ENCODE measurements at places on chromosomes 3 and 15.

GRCh38 chr15:64324165-64324877 is 31.7 kb downstream of the CSNK1G1 start:
- peak; percentile 17 for DNase-seq

DNA sequence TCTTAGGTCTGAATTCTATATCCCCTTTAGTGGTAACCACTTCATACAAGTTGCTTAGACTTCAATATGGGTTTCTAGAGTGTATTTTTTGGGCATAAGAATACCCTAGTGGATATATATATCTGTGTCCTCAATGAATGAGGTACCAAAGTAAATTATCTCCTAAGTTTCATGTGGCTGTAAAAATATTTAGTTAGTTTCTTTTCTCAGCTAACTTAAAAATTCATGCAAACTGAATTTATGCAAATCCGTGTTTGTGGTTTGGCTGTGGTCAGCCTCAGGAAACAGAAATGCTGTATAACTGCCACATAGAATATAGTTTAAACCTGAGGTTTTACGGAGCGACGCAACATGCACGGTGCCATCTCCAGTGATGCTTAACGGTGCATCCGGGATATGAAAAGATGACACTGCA is 80.3 kb downstream of the PEX5L start:
- DNase-seq = no peak

GRCh38 chr3:123229145-123229544 is 27.4 kb downstream of the SEC22A start:
- no peak for DNase-seq

- no peak for DNase-seq
Measured at GRCh38 chr15:101059381-101060341, 140.5 kb downstream of the LRRK1 start.

- no peak for DNase-seq
Measured at GRCh38 chr3:44041726-44042125, 200.0 kb upstream of the TOPAZ1 start.

All from EL (cell line).